ENCODE measurements at places on chromosomes 5 and 9.

DNA sequence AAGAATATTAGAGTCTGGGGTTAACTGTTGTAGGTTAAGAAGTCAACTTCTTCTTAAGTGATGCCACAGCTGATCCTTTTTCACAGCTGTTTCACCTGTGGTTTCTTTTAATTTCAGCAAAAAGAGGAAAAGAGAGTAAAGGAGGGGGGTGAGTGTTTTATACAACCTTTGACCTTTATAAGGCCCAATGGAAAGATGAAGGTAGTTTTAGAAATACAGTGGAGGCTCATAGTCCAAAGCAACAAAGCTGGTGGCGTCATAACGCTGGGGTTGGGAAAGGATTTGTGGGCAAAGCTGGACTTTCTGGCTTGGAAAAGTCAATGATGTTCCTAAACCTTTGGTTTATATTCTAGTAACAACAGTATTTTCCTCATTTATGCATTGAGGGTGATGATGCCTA is 49.5 kb downstream of the RCL1 start:
- DNase-seq = no peak

GRCh38 chr9:134066526-134066912 is 1.3 kb downstream of the BRD3 start:
- peak; percentile 46 for DNase-seq

- no peak for DNase-seq
Observed at GRCh38 chr9:92724528-92725265, 39.9 kb downstream of the BICD2 start.

DNA sequence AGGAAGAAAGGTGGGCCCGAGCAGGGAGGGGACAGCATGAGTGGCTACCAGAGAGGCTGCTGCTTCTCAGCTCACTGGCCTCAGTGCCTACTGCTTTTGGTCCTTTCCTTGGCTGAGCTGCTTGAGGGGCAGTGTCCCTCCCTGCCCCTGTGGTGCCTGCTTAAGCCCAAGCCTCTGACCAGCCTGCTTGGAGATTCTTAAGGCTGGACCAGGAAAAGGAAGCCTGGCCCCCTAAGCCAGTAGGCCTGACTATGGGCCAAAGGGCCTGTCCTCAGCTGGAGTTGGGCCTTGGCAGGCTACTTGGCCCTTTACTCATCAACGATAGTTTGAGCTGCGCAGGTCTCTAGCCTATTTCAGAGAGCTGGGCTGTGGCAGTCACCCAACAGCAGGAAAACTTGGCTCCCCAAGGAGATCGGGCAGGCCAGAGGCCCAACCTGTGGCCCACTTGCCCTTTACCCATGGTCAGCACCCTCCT is 24.9 kb downstream of the TCF7 start:
- DNase-seq = no peak

- peak; percentile 13 for DNase-seq
Observed at GRCh38 chr5:176870110-176870591, 29.0 kb downstream of the HK3 start.

DNA sequence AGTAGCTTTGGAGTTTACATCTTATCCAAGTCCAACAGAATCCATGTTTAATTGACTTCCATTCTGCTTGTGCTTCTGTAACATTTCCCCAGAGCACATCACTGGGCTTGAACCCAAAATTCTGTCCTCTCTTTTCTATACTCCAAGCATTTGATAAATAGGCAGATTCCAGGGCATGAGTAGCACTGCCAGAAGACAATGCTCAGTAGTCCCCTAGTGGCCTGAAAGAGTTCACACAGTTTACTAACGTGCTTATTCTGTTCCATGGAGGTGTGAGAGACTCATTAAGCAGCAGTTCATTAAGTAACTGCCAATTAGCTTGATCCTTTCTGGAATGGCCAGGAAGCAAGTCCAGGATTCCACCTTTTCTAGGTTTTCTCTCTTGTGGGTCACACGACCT is 9.4 kb upstream of the GABRA6 start:
- peak; percentile 17 for DNase-seq

DNA sequence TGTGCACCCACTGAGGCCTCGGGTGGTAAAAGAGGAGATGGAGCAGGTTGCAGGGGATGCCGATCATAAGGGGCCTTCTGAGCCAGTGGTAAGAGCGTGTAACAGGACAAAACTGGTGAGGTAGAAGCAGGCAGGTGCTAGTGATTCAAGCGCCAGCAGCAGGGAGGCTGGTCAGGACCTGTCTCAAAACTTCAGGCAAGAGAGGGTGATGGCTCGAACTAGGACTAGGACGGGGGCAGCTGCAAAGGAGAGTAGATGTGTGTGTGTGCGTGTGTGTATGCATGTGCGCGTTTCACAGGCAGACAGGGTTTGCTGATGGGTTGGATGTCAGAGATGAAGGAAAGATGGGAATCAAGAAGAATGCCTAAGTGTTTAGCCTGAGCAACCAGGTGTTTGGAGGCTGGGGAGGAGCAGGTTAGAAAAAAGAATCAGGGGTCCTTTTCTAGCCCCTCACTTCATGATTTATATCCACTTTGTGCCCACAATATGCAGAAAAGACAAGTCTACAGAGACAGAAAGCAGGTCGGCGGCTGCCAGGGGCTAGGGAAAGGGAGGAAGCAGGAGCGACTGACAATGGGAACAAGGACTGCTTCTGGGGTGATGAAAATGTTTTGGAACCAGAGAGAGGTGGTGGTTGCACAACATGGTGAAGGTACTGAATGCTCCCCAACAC is 15.2 kb downstream of the HRH2 start:
- DNase-seq = no peak

- DNase-seq = no peak
Observed at GRCh38 chr5:147911427-147911826, 5.1 kb upstream of the C5orf46 start.

- DNase-seq = peak; percentile 73
Observed at GRCh38 chr9:69573651-69574050, 98.5 kb downstream of the APBA1 start.

- peak; percentile 15 for DNase-seq
Observed at GRCh38 chr5:73957397-73958001, 331.5 kb downstream of the ARHGEF28 start.

DNA sequence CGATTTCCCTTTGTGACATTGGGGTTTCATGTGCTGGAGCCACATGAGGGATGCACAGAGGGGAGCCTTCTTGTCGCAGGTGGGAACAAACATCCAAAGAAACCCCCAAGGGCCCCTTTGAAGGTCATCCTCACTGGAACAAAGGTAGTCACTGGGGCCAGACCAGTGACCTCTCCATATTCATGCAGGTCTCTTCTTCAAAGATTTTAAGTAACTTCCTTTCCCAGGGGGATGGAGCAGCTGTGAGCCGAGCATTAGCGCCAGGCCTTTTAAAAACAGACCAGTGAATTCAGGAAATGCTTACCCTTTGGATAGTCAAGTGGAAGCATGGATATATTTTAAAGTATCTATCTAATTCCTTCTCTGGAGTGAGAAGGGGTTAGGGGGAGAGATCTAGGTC is 33.0 kb downstream of the DAPK1 start:
- DNase-seq = no peak

GRCh38 chr9:114504341-114505186 is 709 bp downstream of the WHRN start:
- peak; percentile 41 for DNase-seq

DNA sequence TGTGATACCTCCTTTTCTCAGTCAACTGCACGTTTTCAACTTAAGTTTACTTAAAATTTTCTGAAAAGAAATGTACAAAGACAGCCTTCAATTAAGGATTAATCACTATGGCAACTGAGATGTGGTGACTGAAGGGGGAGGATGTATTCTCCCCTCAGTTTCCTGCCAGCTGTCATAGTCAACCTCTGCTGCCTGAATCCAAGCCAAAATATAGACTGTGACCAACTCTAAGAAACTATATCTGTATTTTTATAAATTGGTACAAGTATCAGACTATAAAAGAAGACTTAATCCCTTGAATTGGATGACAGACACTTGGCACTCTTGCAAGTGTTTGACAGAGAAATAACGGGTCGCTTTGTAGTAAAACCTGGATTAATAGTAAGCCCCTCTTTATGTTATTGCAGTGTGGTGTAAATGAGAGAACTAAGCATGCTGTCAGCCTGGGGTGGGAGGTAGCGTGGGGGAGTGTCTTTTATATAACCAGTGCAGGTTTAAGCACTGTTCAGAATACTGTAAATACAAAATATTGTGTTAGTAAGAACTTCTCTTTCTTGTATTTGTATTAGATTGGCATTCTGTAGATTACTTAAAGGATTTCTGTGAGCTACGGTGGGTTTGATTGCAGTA is 106.4 kb downstream of the ERCC6L2 start:
- no peak for DNase-seq

GRCh38 chr5:139745800-139746690 is 49.6 kb upstream of the PSD2 start:
- DNase-seq = peak; percentile 91

DNA sequence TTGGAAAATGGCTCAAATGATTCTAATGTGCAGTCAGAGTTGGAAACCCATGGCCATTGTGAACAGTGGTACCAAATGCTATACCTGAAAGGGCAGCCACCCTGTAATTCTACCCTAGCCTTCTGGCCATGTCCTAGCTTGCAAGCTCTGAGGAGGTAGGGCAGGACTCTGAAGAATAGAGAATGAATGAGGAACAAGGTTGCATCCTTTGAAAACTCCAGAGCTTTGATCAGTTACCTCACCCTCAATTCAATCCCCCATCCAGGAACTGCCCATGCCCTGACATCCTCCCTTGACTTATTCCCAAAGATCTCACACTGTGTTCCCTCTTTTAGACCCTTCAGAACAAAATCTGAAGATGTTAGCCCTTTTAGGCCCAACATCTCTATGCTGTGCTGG is 17.8 kb upstream of the ERMP1 start:
- no peak for DNase-seq

- DNase-seq = no peak
Observed at GRCh38 chr5:82360022-82360421, 81.9 kb upstream of the RPS23 start.

DNA sequence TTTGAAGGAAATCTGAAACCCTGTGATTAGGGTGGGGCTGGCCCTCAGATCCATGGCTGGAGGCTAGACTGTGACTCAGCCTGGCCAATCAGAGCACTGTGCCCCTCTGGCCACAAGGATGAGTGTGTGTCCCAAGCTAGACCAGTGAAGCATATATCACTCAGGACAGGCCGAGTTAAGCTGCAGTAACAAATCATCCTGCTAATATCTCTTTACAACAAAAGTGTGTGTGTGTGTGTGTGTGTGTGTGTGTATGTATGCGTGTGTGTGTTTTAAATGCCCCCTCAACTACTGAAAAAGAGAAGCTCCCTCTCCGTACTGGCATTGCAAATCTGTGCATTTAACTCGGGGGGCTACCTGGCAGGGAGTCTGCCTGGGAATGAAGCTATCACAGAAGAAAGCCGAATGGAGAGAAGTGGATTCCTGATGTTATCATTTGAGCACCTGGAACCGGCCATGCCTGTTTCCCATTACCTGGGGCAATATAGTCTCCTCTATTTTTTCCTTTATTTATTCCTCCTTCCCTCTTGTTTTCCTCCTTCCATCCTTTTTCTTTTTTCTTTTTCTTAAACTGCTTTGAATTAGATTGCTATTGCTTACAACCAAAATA is 25.6 kb downstream of the STC2 start:
- DNase-seq = peak; percentile 51

DNA sequence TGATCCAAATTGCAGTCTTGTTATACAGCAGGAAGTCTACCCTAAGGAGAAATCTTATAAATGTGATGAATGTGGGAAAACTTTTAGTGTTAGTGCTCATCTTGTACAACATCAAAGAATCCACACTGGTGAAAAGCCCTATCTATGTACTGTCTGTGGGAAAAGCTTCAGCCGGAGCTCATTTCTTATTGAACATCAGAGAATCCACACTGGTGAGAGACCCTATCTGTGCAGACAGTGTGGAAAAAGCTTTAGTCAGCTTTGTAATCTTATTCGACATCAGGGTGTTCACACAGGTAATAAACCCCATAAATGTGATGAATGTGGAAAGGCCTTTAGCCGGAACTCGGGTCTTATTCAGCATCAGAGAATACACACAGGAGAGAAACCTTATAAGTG is 10.4 kb downstream of the ZNF189 start:
- DNase-seq = no peak

DNA sequence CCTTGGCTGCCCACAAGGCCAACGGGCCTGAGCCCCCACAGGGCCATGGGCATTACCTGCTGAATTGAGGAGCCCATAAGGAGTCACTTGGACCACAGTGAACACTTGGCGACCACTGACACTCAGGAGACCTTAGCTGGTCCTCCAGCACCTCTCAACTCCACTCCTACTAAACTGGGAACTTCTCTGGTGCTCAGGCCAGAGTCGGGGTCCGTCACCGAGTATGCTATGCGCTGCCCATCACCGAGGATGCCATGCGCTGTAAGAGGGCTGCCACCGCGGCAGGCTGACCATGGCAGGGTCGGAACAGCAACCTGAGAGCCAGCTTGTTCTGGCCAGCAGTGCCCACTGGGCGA is 600 bp upstream of the SQSTM1 start:
- DNase-seq = no peak

- no peak for DNase-seq
Observed at GRCh38 chr5:147515269-147515668, 5.4 kb upstream of the DPYSL3 start.

- DNase-seq = no peak
Observed at GRCh38 chr5:109703829-109704228, 14.1 kb downstream of the MAN2A1 start.

DNA sequence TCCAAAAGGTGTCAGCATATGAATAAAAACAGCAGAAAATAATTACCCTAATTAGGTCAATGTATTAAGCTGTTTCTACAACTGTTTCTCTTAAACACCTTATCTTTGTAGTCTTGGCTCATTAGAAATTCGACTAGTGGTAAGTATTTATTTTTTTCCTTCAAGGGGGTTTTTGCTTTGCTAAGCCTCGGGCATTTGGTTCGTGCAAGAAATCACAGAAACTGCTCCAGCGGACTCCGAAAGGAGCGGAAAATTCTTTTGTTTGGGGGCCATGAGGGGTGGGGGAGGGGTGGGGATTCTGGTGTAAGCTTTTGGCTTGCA is 757 bp downstream of the ZBED3 start:
- DNase-seq = no peak

DNA sequence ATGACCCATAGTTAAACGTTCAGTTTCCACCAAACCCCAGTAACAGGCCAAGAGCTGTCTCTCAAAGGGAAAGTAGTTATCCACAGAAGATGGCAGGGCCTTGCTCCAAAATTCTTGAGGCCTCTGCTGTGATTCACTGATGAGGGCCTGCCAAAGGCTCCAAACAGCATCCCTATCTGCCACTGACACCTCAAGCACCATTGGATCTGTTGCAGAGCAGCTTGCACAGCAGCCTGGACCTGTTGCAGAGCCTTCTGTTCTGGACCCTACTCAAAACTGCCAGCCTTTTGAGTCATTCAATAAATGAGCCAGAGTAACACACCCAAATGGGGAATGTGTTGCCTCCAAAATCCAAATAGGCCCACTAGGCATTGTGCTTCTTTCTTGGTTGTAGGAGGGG is 741.5 kb upstream of the RGMB start:
- no peak for DNase-seq

GRCh38 chr9:18330401-18331309 is 143.3 kb upstream of the ADAMTSL1 start:
- peak; percentile 70 for DNase-seq

GRCh38 chr5:84360056-84360455 is 24.6 kb downstream of the EDIL3 start:
- DNase-seq = no peak
